ENCODE measurements at places on chromosomes 1 and 21. TPM values are rescaled to one million over a fixed set of nuclear protein-coding genes. Genes with fewer than 3 reads are reported as not detected.

Gene SLAMF7
- 3.9 TPM for total RNA-seq

Gene RAB7B
- total RNA-seq, result 0.40 TPM

Gene TNFSF4
- 2.5 TPM for total RNA-seq

Gene LRP8
- total RNA-seq, result 33.8 TPM

Gene SIM2
- total RNA-seq, result not detected

All from Peyer's patch (tissue), 4 donors.